ENCODE measurements at places on chromosomes 3 and 15.
A peak's percentile ranks its signal among the peaks of the same experiment; 100 is the strongest.

DNA sequence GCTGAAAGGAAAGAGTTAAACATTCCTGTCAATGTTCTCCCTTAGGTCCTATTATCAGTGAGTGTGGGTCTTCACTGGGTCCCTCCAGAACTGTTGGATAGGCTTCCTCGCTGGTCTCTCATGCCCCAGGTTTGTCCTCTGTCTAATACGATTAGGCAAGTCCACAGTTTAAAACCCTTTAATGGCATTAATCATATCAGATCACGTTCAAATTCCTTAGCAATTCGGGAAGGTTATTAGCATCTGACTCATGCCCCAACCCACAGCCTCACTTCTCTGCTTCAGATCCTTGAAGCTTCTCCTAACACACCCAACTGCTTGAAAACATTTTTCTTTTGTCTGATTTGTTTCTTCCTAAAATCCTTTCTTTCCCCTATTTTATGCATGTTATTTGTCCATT lies 224.3 kb upstream of the ATP10A start:
- peak; percentile 69 for DNase-seq

DNA sequence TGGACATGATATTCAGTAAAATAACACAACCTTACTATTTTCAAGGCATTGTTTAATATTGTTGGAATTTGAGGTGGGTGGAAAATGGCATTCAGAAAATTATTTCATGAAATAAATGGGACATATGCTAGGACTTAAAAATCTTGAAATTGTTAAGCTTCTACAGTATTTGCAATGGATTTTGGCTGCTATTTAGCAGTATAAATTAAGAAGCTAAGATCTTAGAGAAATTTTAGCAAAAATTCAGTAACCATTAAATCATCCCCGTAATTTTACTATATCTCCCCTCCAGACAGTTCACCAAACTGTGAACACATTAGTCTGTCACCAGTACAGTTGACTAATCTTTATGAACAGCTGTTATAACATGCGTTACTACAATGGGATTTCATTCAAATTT lies 8.2 kb downstream of the DIPK2A start:
- peak; percentile 56 for DNase-seq

DNA sequence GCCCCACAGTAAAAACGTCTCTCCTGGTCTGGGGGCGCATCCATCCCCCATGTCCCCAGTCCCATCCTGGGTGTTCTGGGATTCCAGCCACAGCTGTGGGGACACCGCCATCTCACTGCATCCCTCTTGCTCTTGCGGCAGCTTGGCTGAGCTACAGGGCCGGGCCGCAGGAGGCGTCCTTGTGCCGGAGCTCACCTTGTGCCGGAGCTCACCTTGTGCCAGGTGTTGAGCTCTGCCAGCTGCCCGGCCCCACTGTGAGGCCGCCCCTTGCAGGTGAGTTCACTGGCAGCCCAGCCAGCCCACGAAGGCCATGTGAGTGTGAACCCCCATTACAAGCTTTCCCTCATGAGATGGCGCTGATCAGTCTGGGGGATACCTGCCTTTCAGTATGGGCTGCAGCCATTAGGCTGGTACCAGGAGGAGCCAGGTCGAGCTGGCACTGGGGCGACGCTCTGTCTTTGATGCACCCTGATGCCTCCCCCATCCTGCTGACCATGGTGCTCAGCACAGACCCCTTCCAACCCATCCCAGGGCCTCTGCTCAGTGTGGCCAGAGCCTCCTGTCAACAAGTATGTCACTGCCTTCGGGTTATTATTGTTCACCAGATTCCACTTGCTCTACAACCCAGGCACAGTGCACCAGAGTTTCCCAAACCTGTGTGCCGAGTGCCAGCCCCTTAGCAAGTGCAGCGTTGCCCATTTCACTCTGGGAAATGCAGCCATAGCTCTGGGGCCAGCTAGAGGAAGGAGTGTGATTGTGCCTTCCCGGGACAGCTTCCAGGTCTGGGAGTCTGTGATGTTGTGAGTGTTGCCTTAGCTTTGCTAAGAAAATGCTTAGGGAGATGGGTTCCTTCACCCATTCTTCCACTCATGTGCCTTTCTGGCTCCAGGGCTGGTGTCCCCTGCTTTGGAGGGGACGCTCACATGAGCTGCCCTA lies 105.7 kb downstream of the APBA2 start:
- DNase-seq: no peak

GRCh38 chr3:25471081-25471768 lies 43.2 kb downstream of the RARB start:
- DNase-seq: no peak

DNA sequence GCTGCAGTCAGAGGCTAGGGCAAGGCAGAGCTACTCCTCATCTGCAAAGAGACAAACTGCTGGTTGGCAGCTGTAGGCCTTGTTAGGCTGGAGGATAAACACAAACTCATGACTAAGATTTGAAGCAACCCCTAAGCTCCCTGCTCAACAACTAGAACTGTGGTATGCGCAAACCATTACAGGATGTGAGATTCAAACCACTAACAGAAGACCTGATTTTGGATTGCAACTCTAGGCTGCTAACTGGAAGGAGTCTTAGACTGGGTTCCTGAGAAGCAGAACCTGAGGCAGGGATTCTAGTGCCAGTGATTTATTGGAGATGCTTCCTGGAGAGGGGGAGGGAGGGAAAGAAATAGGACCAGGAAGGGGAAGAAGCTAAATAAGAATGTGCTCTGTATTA lies 22.5 kb downstream of the CCR4 start:
- no peak for DNase-seq

GRCh38 chr15:48582452-48583247 lies 62.9 kb downstream of the FBN1 start:
- peak; percentile 56 for DNase-seq

GRCh38 chr3:5019411-5020241 lies 40.4 kb downstream of the BHLHE40 start:
- no peak for DNase-seq

GRCh38 chr15:39327005-39327730 lies 253.7 kb upstream of the THBS1 start:
- DNase-seq: no peak

- DNase-seq: no peak
Measured at GRCh38 chr3:165830746-165831145, 6.5 kb downstream of the BCHE start.

- DNase-seq: no peak
Measured at GRCh38 chr15:40103864-40104271, 4.8 kb downstream of the BMF start.

DNA sequence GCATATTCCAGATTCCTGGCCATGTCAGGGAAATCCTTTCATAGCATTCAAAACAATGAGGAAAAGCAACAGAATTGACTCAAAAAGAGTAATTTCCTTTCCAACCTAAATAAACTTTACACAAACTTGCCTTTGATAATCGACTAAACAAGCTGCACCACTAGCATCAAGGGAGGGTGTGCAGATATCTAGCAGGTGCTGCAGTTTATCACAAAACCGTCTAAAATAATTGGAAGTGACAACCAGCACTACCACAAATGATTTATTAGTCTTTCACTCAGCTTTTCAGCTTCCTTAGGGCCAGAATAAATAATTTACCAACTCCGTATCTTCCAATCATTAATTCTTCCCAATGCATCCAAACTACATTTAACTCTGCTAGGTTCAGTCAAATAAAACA lies 71.7 kb downstream of the TBC1D5 start:
- DNase-seq: no peak

DNA sequence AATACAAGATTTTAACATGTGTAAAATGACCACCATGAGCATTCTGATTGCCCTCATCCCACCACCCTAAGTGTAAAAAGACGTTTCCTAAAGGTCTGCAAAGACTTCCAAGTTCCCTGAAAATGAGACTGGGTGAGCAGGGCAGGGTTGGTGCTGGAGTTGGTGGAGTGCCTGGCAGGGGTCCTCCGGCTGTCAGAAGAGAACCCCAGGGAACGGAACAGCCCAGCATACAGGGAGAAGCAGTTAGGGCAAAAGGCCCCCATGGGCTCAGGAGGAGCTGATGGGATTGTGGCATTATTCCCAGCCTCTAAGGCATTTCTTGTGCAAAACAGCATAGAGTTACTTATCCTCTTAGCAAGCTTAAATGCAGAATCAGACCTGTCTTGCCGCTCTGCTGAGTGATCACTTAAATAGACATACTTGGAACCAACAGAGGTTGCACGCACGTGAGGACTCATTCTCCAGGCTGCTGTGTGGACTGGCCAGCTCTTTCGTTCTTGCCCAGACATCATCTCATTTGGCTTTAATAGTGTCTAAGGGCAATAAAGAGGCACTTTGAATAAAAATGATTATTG lies 36.0 kb downstream of the XYLB start:
- DNase-seq: no peak

- DNase-seq: no peak
Measured at GRCh38 chr15:39621210-39621609, 40.3 kb downstream of the THBS1 start.

DNA sequence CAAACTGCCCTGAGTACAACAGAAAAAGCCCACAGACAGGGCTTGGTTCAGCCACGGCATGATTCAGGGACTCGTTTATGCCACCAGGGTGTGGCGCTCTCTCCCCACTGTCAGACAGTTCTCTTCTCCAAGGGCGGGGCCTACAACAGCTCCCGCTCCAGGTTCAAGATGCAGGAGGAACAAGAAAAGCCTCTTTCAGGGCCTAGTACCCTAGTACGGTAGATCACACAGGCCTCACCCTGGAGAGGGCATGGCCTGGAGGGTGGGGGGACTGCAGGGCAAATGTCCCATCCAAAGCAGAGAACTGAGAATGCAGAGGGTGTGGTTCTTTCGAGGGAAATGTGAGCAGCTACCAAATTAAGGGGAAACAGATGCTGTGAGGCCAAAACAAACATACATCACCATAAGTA lies 12.0 kb downstream of the MESD start:
- DNase-seq: peak; percentile 79
